ENCODE measurements at places on chromosomes 4 and X.

DNA sequence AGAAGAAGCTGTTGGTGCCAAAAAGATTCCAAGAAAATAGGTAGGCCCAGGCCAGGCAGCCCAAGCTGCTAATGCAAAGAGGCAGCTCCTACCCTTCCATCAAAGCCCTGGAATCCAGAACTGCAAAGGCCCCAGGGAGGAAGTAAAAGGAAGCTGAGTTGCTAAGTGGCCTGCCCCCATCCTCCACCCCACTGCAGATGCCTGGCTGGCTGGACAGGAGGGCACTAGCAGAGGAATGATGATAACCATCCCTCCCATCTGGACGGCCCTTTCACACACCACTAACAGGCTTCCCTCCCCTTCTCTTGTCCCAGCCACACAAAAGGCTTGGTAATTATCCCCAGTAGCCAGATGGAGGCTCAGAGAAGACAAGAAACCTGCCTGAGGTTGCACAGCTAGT is 32.4 kb upstream of the PJA1 start:
- H3K27me3 ChIP-seq, result peaks cover 3% of the 10 kb centered on the region
- H3K36me3 ChIP-seq, result no peaks in the 10 kb centered on the region
- no peak overlapping the region for H3K27ac ChIP-seq
- DNase-seq, result no peak
- no peak overlapping the region for H3K4me3 ChIP-seq

GRCh38 chr4:39054497-39054896 is 7.5 kb upstream of the KLHL5 start:
- DNase-seq, result no peak
- no peaks in the 10 kb centered on the region for H3K36me3 ChIP-seq
- H3K4me1 ChIP-seq, result peaks cover 7% of the 10 kb centered on the region
- peaks cover 1% of the 10 kb centered on the region for H3K27me3 ChIP-seq
- no peak overlapping the region for H3K4me3 ChIP-seq

DNA sequence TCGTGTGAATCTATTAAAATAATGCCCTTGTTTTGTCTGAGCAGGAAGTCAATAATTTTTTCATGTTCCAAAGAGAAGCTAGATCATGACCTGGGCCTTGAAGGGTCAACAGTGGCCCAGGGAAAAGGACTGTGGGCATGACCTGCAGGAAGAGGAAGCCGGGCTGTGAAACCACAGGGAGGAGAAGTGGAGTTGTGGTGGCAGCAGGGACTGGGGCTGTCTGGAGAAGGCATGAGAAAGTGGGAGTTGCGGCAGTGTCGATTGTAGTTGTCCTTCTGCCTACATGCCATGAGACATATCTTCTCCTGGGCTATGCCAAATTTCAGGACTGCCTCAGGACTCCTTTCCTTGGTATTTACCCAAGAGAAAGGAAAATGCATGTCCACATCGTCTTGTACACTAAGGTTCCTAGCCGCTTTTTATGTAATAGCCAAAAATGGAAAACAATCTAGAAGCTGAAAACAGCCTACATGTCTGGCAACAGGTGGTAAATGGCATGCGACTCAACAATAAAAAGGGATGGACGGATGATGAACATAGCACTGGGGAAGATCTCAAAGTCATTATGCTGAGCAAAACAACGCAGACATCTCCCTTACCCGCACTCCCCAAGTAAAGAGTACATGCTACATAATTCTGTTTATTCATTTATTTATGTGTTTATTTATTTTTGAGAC is 13.6 kb upstream of the PTTG2 start:
- H3K4me1 ChIP-seq, result peaks cover 54% of the 10 kb centered on the region
- H3K27me3 ChIP-seq, result peaks cover 2% of the 10 kb centered on the region
- DNase-seq, result no peak
- H3K36me3 ChIP-seq, result peaks cover 5% of the 10 kb centered on the region

DNA sequence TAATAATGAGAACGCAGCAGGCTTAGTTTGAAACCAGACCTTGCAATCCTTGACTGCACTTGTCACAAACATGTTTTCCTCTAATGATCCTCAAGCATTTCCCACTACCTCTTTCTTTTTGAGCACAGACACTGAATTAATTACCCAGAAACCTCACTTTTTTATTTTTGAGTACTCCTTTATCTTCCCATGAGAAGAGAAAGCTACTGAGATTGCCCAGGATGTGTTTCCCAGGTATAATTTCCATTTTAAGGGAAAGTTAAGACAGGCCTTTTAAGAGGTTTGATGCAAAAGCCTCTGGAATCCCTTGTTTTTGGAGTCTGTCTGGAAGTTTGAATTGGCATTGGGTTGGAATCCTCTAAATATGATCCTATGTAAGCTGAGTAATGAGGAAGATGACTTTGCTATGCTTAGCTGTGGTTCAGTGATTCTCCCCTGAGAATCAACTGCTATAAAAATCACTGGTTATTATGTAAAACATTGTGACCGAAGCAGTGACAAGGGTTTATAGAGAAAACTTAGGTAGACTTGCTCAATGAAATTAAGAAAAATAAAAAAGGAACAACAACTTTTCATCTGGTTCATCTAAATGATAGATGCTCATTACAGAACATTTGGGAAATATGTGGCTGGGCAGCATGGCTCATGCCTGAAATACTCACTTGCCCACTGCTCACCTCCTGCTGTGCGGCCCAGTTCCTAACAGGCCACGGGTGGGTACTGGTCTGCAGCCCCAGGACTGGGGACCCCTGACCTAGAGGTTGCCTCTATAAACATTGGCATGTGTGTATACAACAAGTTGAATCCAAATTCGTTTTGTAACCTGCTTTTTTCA is 10.8 kb upstream of the RHOH start:
- H3K4me3 ChIP-seq, result no peak overlapping the region
- no peak for DNase-seq
- peaks cover 4% of the 10 kb centered on the region for H3K27me3 ChIP-seq
- H3K4me1 ChIP-seq, result no peaks in the 10 kb centered on the region

- no peaks in the 10 kb centered on the region for H3K36me3 ChIP-seq
- H3K27me3 ChIP-seq, result no peaks in the 10 kb centered on the region
- no peaks in the 10 kb centered on the region for H3K4me1 ChIP-seq
Measured at GRCh38 chr4:21517126-21517859, 431.3 kb downstream of the KCNIP4 start.

- DNase-seq, result no peak
- no peak overlapping the region for H3K4me3 ChIP-seq
- peaks cover 3% of the 10 kb centered on the region for H3K27me3 ChIP-seq
Measured at GRCh38 chr4:173936861-173937260, 346.6 kb downstream of the FBXO8 start.

DNA sequence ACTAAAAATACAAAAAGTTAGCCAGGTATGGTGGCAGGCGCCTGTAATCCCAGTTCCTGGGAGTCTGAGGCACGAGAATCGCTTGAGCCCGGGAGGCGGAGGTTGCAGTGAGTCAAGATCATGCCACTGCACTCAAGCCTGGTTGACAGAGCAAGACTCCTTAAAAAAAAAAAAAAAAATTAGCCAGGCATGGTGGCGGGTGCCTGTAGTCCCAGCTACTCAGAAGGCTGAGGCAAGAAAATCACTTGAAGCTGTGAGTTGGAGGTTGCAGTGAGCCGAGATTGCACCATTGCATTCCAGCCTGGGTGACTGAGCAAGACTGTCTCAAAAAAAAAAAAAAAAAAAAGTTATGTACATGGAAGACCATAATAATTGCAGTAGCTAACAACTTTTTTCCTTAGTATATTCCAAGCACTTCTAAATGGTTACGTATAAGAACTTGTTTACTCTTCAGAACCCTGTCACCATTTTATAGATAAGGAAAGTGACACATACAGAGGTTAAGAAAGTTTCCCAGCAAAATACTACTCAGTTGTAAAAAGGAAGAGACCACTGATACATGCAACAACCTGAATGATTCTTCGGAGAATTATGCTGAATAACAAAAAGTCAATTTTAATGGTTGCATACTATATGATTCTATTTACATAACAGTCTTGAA is 24.5 kb downstream of the RUFY3 start:
- H3K27me3 ChIP-seq, result no peaks in the 10 kb centered on the region
- H3K4me3 ChIP-seq, result no peak overlapping the region
- no peak for DNase-seq
- no peaks in the 10 kb centered on the region for H3K36me3 ChIP-seq
- no peak overlapping the region for H3K27ac ChIP-seq
- no peaks in the 10 kb centered on the region for H3K4me1 ChIP-seq

DNA sequence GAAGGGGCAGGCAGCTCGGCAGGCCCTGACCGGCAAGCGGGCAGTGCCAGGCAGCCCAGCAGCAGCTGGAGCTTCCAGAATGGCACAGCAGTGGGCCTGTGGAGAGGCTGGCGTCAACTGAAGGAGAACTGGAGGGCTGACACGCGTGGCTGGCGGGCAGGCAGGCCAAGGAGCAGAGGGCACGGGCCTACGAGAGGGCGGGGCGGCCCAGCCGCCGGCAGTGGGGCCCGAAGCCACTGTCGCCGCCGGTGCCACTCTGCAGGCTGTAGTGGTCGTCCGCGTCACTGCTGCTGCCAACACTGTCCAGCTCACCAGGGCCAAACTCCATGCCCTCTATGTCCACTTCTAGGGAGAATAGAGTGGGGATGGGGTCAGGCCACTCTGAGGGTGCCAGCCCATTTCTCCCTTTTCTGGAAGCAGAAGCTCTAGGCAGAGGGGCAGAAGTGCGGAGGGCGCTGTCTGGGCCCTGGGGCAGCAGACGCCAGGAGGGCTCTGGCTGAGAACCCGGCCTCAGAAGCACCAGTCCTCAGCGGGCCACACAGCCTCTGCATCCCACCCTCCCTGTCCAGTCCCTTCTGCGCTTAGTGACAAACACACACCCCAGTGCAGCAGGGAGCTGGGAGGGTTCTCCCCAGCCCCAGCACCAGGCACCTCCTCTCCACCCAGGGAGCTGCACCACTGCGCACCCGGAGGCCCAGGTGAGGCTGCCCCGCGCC is 8.6 kb upstream of the HAUS3 start:
- H3K4me1 ChIP-seq, result peaks cover 16% of the 10 kb centered on the region
- H3K36me3 ChIP-seq, result peaks cover 6% of the 10 kb centered on the region
- DNase-seq, result no peak
- H3K27me3 ChIP-seq, result peaks cover 35% of the 10 kb centered on the region

DNA sequence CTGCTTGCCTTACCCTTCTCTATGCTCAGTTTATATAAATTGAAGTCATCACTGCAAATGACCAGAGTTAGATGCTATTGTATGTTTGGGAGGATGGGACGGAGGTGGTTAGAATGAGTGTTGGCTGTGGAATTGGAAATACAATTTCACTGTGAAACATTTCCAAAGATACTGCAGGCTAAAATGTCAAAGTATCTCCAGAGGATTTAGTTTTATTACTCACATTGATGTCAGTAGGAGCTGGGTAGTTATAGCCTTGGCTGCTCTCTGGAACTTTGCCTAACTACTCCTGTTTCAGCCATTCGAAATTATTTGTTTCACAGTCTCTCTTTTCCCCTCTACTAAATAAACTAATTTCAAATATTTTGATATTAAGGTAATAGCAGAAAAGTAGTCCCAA is 92.6 kb upstream of the PPP3CA start:
- no peak overlapping the region for H3K4me3 ChIP-seq
- no peak overlapping the region for H3K27ac ChIP-seq
- H3K4me1 ChIP-seq, result no peaks in the 10 kb centered on the region
- DNase-seq, result no peak
- H3K36me3 ChIP-seq, result peaks cover 2% of the 10 kb centered on the region

GRCh38 chr4:83885256-83886182 is 349.6 kb downstream of the GPAT3 start:
- H3K36me3 ChIP-seq, result no peaks in the 10 kb centered on the region
- H3K27me3 ChIP-seq, result no peaks in the 10 kb centered on the region
- H3K4me1 ChIP-seq, result no peaks in the 10 kb centered on the region
- H3K4me3 ChIP-seq, result no peak overlapping the region

- no peak overlapping the region for H3K27ac ChIP-seq
- no peaks in the 10 kb centered on the region for H3K36me3 ChIP-seq
- H3K4me1 ChIP-seq, result peaks cover 25% of the 10 kb centered on the region
- no peak for DNase-seq
Measured at GRCh38 chrX:19606902-19607301, 91.6 kb upstream of the MAP3K15 start.

- H3K4me1 ChIP-seq, result no peaks in the 10 kb centered on the region
- no peaks in the 10 kb centered on the region for H3K36me3 ChIP-seq
- DNase-seq, result no peak
Measured at GRCh38 chrX:10356979-10357378, 200.2 kb downstream of the CLCN4 start.

- DNase-seq, result peak; percentile 4
- H3K4me3 ChIP-seq, result no peak overlapping the region
- no peak overlapping the region for H3K27ac ChIP-seq
- no peaks in the 10 kb centered on the region for H3K36me3 ChIP-seq
- H3K4me1 ChIP-seq, result no peaks in the 10 kb centered on the region
- H3K27me3 ChIP-seq, result no peaks in the 10 kb centered on the region
Measured at GRCh38 chr4:52376132-52376704, 282.9 kb downstream of the USP46 start.

- H3K36me3 ChIP-seq, result peaks cover 27% of the 10 kb centered on the region
- H3K27me3 ChIP-seq, result peaks cover 2% of the 10 kb centered on the region
- H3K27ac ChIP-seq, result no peak overlapping the region
- DNase-seq, result no peak
- H3K4me3 ChIP-seq, result no peak overlapping the region
Measured at GRCh38 chr4:4420421-4420820, 33.5 kb downstream of the NSG1 start.

DNA sequence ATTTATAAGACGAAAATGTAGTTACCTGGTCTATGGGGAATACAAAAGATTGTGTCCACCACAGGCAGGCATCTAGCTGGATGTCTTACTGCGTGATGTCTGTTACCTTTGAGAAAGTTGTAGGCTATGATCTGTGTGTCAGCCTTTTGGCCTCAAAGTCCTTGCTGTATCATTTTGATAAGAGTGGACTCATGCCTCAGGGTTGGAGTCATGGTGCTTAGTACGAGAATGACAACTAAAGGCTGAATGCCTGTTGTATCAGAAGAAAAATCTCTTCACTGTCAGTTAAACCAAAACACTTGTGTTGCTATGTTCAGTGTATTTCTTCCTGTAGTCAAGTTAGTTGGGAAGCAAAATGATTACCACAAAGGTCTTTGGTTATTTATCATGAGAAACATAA is 226.2 kb downstream of the ARHGAP10 start:
- H3K36me3 ChIP-seq, result peaks cover 33% of the 10 kb centered on the region
- no peak overlapping the region for H3K4me3 ChIP-seq
- DNase-seq, result no peak
- H3K27ac ChIP-seq, result no peak overlapping the region
- H3K27me3 ChIP-seq, result no peaks in the 10 kb centered on the region

GRCh38 chr4:172740434-172740833 is 428.2 kb upstream of the GALNT7 start:
- no peaks in the 10 kb centered on the region for H3K4me1 ChIP-seq
- H3K36me3 ChIP-seq, result peaks cover 11% of the 10 kb centered on the region
- no peak overlapping the region for H3K4me3 ChIP-seq
- no peak for DNase-seq
- no peak overlapping the region for H3K27ac ChIP-seq

GRCh38 chrX:100871594-100872560 is 2.3 kb downstream of the NOX1 start:
- peaks cover 1% of the 10 kb centered on the region for H3K27me3 ChIP-seq
- DNase-seq, result no peak
- no peaks in the 10 kb centered on the region for H3K4me1 ChIP-seq
- no peak overlapping the region for H3K27ac ChIP-seq
- H3K36me3 ChIP-seq, result no peaks in the 10 kb centered on the region

- H3K27ac ChIP-seq, result no peak overlapping the region
- peaks cover 6% of the 10 kb centered on the region for H3K27me3 ChIP-seq
- no peak for DNase-seq
- no peaks in the 10 kb centered on the region for H3K4me1 ChIP-seq
Measured at GRCh38 chrX:97847885-97848679, 964.4 kb downstream of the RPA4 start.

All from immature natural killer cell (primary cell).